ENCODE measurements at places on chromosomes 7 and 10.

GRCh38 chr10:103539751-103540150 is 46.2 kb downstream of the NEURL1 start:
- no peak for DNase-seq

DNA sequence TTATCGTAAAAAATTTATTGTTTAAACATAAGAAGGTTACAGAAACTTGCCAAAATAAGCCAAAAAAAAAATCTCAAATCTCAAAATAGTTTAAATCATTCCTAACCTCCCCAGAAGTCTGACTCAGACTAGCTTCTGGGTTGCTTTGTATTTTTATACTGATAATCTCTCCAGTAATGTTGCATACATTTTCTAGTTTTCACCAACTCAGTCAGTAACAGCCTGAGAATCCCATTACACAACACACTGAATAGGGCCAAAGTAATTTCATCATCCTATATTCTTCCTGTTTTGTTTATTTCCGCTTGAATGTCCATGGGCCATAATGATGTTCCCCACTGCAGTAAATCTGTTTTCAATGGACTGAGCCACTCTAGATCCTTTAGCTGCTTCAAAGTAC is 478.5 kb downstream of the GPAM start:
- DNase-seq, result no peak

DNA sequence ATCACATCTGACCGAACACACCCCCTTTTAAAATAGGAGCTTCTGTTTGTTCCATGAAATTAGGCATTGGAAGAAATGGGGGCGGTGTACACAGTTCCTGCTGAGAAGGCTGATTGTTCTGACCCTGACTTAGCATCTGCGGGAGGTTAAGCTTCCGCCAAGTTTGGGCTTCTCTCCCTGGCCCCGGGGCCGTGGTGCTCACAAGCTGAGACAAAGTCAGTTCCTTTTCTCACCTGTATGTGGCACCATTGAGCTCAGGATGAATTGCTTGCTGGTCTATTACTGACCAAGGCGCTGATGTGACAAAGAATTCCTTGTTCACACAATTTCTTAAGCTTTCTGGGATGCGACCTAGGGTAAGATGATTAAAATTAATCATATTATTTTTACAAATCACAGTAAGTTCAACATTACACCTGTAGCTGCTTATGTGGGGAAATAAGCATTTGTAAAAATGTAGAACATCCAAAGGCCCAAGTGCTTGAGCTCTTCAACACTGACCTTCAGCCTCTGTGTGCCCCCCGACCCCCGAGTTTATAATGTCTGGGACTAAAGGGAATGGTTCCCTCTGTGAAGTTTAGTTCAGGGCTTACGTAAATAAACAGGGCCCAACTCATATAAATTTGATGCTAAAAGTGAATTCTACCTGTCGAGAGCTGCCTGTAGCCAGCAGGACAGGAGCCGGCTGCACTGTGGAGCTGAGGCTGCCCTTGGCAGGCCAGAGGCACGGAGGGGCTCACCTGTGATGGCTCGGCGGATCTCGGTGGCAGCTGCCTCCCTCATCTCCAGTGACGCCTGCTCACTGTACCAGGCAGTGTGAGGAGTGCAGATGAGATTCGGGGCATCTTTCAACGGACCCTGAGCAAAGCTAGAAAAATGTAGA is 50.8 kb downstream of the ZRANB1 start:
- DNase-seq, result peak; percentile 58

GRCh38 chr10:102283890-102284289 is 38.6 kb downstream of the GBF1 start:
- DNase-seq, result no peak

DNA sequence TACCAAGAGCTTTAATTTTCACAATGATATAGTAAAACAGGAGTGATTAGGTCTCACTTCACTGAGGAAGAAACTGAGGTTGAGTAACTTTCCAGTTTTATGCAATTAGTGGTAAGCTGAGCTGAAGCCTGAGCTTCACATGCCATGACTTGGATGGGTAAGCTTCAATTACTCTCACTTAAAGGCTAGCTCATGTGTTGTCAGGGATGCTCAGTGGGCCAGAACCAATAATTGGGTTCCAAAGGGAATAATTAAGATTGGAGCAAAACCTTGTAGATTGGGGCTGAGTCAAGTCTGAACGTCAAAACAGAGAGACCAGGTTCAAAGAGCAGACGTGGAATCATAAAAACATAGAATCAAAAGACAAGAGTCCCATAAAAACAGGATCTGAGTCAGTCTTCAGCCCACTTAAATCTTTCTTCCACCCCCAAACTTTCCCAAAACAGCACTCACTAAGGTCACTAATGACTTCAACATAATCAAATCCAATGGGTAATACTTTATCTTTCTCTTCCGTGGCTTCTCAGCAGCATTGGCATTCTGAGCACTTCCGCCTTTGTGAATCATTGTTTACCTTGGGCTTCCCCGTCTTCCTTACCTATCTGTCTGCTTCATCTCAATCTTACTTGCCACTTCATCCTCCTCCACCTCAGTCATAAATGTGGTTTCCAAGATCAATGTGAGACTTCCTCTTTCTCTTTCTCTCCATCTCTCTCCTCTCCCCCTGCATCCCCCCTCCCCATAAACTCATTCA is 23.0 kb upstream of the EGFR start:
- DNase-seq, result no peak

DNA sequence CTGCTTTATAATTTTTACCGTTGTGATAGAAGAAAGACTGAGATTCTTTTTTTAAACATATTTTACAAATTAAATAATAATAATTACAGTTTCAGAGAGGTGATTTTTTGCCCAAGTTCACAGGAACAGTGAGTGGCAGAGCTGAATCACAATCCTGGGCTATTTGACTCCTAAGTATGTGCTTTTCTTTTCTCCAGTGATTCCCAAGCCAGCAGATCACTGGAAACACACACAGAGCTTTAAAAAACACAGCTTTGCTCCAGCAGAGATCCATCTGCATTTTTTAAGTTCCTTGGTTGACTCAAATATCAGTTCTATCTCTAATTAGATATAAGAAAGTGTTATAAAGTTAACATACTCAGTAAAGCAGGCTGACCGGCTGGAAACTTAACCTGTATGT is 69.0 kb downstream of the AHR start:
- no peak for DNase-seq

- DNase-seq, result peak; percentile 83
Observed at GRCh38 chr7:112162142-112162766, 43.9 kb downstream of the DOCK4 start.

GRCh38 chr10:4372601-4373000 is 453.4 kb upstream of the AKR1E2 start:
- DNase-seq, result no peak

DNA sequence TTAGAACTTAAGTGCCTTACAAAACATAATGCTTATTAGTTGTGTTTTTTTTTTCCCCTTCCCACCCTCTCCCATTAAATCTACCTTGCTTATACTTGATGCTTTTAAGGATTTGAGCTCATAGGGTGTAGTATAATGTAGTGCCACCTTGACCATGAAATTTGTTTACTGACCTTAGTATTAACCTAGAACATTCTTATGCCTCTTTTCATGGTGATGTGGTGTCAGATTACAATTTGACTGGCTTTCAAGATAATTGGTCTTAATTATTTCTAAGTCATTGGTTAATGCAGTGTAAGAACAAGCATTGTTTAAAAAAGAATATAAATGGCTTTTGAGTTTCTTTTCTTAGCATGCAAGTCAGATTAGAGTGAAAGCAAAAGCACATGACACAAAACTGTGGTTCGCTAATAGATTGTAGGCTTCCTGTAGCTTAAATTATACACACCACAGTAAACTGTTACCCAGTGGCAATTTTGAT is 61.8 kb downstream of the ADD3 start:
- DNase-seq, result no peak

- DNase-seq, result peak; percentile 81
Observed at GRCh38 chr10:103493362-103493915, at the start of gene NEURL1. Gene NEURL1 (plus strand): TSS chr10:103493705. CDS start chr10:103494388, 683 bp downstream.

GRCh38 chr10:7159928-7160327 is 250.9 kb downstream of the SFMBT2 start:
- DNase-seq, result no peak

GRCh38 chr10:130810856-130811255 is 500.7 kb downstream of the TCERG1L start:
- no peak for DNase-seq

DNA sequence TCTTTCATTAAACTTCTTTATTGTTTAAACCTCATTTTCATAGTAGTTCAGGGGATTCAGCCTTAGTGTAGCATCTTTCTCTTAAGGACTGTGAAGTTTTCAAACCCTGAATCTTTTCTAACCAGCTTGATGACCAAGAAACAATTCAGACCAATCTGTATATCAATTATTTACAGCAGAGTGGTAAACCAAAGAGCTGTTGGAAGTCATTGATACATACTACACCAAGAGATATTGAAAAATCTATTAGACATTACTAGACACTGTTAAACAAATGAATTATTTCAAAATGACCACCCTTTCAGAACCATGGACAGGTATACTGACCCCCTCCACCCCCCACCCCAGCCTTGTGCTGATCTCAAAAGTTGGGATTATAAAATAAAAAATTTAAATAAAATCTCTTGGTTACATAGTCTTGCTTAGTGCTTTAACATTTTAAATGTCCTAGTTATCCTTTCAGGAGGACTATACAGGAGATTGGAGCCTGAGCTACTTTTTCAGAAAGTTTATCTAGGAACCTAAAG is 143.9 kb upstream of the LSM8 start:
- DNase-seq, result no peak

GRCh38 chr7:44465490-44465889 is 25.0 kb downstream of the NUDCD3 start:
- no peak for DNase-seq

GRCh38 chr10:26214004-26214403 is 2.6 kb upstream of the GAD2 start:
- no peak for DNase-seq

DNA sequence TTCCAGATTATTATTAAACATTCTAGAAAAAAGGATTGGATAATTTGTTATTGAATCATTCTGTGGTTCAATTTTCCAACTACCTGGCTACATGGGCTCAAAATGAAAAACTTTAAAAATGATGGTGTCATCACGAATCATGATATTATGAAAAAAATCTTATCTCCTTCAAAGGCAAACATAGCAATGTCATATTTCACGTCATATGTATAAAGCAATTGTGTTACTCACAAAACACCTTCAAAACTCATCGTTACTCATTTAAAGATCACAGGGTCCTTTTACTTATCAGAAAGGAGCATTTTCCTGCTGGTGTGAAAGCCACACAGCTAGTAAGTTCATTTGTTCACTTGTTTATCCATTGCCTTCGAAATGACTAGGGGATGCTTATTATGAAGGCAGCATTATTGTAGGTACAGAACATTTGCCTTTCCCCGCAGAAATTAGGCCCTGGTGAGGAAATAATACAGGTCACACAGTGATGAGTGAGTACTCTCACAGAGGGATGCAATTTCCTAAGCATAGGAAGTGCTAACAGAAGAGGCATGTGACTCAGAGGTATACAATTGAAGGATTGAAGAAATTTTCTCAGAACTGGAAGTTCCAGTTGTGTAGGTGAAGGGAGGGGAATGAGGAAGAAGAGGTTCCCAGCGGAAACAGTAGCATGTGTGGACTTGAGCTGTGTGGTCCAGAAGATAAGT is 478.7 kb downstream of the INHBA start:
- no peak for DNase-seq

GRCh38 chr7:142540371-142540770 is 208.9 kb upstream of the PRSS1 start:
- DNase-seq, result no peak

DNA sequence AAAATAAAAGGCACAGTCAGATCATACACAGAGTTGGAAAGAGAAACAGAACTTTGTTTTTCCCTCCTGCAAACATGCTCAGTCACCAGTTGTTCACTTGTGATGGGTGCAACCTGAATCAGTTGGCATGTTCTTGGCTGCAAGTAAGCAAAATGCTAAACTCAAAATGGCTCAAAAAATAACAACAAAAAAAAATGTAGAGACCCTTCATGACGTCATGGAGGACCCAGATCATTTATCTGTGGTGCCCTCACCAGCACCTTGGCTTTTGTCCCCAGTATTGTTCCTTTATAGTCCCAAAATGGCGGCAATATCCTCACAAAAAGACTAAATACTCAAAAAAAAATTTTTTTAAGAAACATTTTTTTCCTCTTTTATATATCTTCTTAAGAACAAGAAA is 112.4 kb downstream of the CABCOCO1 start:
- no peak for DNase-seq

- DNase-seq, result no peak
Observed at GRCh38 chr10:18501198-18501597, 150.2 kb downstream of the NSUN6 start.

GRCh38 chr10:29635711-29636144 is 957 bp upstream of the SVIL start:
- peak; percentile 56 for DNase-seq

- DNase-seq, result no peak
Observed at GRCh38 chr10:92284112-92284704, 6.7 kb downstream of the CPEB3 start.

GRCh38 chr7:73358590-73359275 is 30.8 kb downstream of the FKBP6 start:
- no peak for DNase-seq

GRCh38 chr7:2150445-2150815 is 82.3 kb downstream of the MAD1L1 start:
- no peak for DNase-seq

DNA sequence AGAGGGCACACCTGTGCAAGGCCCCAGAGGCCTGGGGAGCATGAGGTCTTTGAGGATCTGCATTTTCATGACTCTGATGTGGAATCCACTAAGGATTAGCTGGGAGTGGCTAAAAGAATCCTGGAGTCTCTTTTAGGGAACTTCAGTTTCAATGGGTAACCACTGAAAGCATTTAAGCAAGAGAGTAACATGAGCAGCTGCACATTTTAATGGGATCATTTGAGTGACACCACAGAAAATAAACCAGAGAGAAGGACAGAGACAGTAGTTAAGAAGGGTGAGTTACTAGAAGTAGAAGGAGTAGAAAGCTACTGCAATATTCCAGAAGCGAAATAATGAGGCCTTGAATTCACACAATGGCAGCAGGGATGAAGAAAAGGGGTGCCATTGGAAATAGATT is 5.2 kb downstream of the GOT1 start:
- no peak for DNase-seq

DNA sequence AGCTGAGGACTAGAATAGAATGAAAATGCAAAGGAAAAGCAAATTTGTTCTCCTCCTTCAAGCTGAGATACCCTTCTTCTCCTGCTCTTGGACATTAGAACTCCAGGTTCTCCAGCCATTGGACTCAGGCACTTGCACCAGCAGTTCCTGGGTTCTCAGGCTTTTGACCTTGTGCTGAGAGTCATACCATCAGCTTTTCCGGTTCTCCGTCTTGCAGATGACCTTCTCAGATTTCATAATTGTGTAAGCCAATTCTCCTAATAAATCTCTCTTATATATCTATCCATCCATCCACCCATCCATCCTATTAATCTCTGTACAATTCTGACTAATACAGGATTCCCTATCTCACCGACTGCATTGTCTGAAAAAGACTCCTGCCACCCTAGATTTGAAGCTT is 108.3 kb downstream of the AHR start:
- no peak for DNase-seq

GRCh38 chr7:7861211-7861633 is 107.4 kb upstream of the GLCCI1 start:
- no peak for DNase-seq

- no peak for DNase-seq
Observed at GRCh38 chr7:38276096-38276877, 2.9 kb upstream of the TARP start.
